Fibroblast of lung (primary cell): ENCODE measurements at places on chromosomes 11 and 22. TPM values are rescaled to one million over a fixed set of nuclear protein-coding genes. Genes with fewer than 3 reads are reported as not detected.

The ALDH3B1 gene
- polyA plus RNA-seq: 19.1 and 39.0 TPM in 2 replicates

DNA sequence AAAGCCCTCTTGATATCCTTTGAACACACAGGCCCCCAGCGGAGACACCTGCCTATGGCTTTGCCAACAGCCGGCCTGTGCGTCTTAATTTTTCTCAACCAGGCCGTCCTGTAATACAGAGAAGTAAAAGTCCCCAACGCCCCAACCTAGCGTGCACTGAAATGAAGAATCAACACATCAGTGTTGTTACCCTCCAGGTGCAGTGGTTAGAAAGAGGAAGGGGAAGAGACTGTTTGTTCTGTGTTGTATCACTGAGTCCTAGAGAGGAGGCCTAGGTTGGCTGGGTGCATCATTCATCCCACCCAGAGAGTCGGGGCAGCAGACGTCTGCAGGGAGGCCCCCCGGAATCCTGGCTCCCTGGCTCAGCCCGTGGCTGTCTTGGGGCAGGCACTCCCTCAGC lies 25.7 kb downstream of the SGSM1 start:
- peaks cover 3% of the 10 kb centered on the region for H3K27me3 ChIP-seq
- H3K36me3 ChIP-seq: no peaks in the 10 kb centered on the region
- H3K4me3 ChIP-seq: no peak overlapping the region
- no peak overlapping the region for H3K27ac ChIP-seq
- no peak for DNase-seq
- no peaks in the 10 kb centered on the region for H3K4me1 ChIP-seq

GRCh38 chr11:45379162-45379863 lies 93.2 kb upstream of the SYT13 start:
- H3K4me3 ChIP-seq: no peak overlapping the region
- H3K36me3 ChIP-seq: no peaks in the 10 kb centered on the region
- no peaks in the 10 kb centered on the region for H3K27me3 ChIP-seq
- no peaks in the 10 kb centered on the region for H3K4me1 ChIP-seq
- no peak for DNase-seq

DNA sequence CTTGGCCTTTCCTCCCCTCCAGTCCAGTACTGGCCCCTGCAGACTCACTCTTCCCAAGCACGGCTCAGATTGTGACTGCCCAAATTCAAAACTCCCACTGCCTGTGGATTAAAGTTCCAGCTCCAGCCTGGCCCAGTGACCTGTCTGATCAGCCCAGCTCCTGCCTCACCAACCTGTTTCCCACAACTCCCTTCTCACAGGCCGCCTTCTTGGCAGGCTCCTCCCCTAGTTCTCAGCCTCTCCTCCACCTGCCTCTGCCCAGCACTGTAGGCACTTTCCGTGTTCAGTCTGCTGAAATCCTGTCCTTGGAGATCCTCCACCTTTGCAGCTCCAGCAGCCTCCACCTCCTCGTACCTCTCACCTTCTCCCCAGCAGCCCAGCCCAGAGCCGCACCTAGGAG lies 68.6 kb downstream of the MICAL2 start:
- no peak overlapping the region for H3K4me3 ChIP-seq
- H3K36me3 ChIP-seq: no peaks in the 10 kb centered on the region
- DNase-seq: no peak

- no peak for DNase-seq
- no peak overlapping the region for H3K4me3 ChIP-seq
- no peaks in the 10 kb centered on the region for H3K27me3 ChIP-seq
- H3K27ac ChIP-seq: no peak overlapping the region
- peaks cover 3% of the 10 kb centered on the region for H3K36me3 ChIP-seq
Observed at GRCh38 chr11:126406368-126406767, 50.9 kb downstream of the ST3GAL4 start.

The GAL3ST1 gene
- 0.03 and 0.06 TPM in 2 replicates for polyA plus RNA-seq

DNA sequence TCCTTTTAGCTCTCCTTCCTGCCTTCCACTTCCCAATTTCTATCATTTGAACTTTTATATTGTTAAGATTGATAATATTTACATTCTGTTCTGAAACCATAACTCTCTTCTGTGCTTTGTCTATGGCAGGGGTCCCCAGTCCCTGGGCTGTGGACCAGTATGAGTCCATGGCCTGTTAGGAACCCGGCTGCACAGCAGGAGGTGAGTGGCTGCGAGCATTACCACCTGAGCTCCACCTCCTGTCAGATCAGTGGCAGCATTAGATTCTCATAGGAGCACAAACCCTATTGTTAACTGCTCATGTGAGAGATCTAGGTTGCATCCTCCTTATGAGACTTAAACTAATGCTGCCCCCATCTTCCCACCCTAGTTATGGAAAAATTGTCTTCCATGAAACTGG lies 48.4 kb upstream of the HEPHL1 start:
- DNase-seq: no peak
- no peaks in the 10 kb centered on the region for H3K4me1 ChIP-seq

The APOBEC3B gene
- 10.3 and 51.7 TPM in 2 replicates for polyA plus RNA-seq

The SEPTIN5 gene
- polyA plus RNA-seq: 10.8 and 14.5 TPM in 2 replicates

The ACR gene
- polyA plus RNA-seq: not detected in 2 replicates

- no peaks in the 10 kb centered on the region for H3K27me3 ChIP-seq
- no peak for DNase-seq
- no peaks in the 10 kb centered on the region for H3K4me1 ChIP-seq
- no peak overlapping the region for H3K27ac ChIP-seq
- H3K36me3 ChIP-seq: no peaks in the 10 kb centered on the region
- H3K4me3 ChIP-seq: no peak overlapping the region
Observed at GRCh38 chr22:34072585-34072984, 152.3 kb upstream of the LARGE1 start.

GRCh38 chr11:64642418-64642735 lies 51.4 kb downstream of the SLC22A12 start:
- no peak for DNase-seq
- peaks cover 48% of the 10 kb centered on the region for H3K27me3 ChIP-seq
- no peak overlapping the region for H3K27ac ChIP-seq
- no peak overlapping the region for H3K4me3 ChIP-seq

The LIPT2 gene
- polyA plus RNA-seq: 0.76 and 1.8 TPM in 2 replicates

DNA sequence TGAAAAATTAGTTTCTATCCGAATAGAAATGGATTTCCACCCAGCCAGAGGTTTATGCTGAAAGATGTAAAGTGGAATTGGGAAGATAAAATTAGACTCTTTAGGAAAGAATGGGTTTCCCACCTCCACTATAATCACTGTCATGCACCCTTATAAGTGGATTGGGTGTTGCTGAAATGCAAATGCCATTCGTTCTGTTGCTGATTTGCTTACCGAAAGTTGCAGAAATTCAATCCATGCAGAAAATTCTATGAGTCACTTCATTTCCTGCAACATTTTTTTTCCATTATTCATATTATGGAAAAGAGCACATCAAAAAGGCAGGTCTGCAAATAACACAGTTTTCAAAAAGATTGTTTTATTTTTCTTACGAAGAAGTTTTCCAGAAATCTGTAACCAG lies 65.6 kb downstream of the LDLRAD3 start:
- peak; percentile 84 for DNase-seq
- peaks cover 11% of the 10 kb centered on the region for H3K4me1 ChIP-seq
- H3K27ac ChIP-seq: peak overlapping the region; percentile 26

DNA sequence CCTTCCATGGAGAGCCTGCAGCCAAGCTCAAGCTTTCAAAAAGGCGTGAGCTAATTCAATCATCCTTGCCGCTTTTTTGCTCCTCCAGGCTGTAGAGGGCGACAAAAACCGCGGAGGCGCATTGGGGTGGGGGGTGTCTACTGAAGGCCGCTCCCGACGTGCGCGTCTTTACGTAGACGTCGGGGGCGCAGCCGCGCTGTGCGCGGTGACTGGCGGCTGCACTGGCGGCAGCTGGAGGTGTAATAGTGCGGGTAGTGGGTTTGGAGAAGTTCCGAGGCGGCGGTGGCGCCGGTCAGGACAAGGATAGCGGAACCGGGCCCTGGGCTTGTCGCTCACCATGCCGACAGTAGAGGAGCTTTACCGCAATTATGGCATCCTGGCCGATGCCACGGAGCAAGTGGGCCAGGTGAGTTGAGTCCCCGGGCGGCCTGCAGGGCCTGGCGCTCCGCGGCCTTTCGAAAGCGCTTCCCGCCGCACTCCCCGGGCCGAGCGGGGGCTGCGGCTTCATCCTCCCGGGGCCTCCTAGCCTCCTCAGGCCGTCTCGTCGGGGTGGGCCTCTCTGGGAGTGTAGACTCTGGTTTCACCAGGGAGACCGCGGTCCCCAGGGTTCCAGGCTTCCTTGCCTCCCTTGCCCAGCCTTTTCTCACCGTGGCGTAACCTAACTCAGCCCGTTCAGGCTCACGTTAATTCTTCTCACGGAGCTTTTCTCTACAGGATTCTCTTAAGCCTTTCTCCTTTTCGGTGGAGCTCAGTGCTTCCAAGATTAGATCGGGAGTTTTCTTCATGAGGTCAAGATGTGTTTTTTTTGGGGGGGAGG lies at the start of gene API5:
API5 (plus strand) TSS at position 206 of the 817 bp plus-strand sequence; CDS start at position 338, 132 bp downstream.
- peaks cover 2% of the 10 kb centered on the region for H3K4me1 ChIP-seq
- H3K27me3 ChIP-seq: no peaks in the 10 kb centered on the region
- H3K27ac ChIP-seq: peak within 1 kb of the TSS; percentile 81
- peak; percentile 92 for DNase-seq
- peak within 1 kb of the TSS; percentile 73 for H3K4me3 ChIP-seq

DNA sequence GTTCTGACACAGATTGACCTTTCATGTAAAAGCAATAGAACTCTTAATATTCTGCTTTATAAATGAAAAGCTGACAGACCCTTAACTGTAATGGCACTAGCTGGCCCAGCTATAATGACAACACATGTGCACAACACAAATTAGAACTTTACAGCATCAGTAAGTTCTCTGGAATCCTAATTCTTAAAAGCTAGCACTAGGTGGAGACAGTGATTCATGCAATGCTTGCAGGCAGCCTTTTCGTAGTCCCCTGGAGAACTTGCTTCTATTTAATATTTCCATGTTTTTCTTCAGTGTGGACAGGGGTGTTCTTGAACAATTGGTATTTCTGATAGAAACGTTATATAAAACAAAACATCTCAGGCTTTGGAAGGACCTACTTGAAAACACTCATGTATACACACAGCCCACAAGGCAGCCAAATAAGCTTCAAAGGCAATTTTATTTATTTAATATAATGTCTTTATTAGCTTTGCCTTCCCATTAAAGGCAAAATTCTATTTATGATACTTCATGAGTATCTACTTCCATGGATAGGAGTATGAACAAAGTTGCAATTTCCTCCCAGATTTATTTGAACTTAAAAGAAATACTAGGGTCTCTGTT lies 374.3 kb upstream of the MPPED2 start:
- H3K36me3 ChIP-seq: no peaks in the 10 kb centered on the region
- no peaks in the 10 kb centered on the region for H3K27me3 ChIP-seq
- peak; percentile 75 for DNase-seq
- H3K27ac ChIP-seq: no peak overlapping the region
- H3K4me3 ChIP-seq: no peak overlapping the region

GRCh38 chr11:72871119-72871518 lies 56.9 kb downstream of the ATG16L2 start:
- H3K36me3 ChIP-seq: no peaks in the 10 kb centered on the region
- no peaks in the 10 kb centered on the region for H3K27me3 ChIP-seq
- H3K4me1 ChIP-seq: no peaks in the 10 kb centered on the region
- peak; percentile 69 for DNase-seq
- H3K27ac ChIP-seq: no peak overlapping the region

DNA sequence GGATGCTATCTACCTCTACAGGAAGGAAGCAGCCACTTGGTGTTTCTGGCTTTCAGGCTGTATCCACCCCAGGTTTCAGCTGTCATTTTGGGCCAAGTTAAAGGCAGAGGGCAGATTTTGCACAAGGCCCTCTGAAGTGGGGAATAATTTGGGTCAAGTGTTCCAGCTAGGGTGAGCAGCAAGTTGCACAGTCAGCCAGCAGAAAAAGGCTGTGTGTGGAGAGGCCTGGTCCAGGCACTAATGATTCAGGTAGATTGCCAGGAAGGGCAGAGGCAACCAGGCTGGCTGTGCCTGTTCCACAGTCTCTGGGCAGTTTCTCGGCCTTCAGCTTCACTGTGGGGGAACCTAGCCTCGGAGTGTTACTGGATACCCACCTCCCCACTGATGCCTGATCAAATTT lies 8.6 kb upstream of the ELF5 start:
- H3K36me3 ChIP-seq: no peaks in the 10 kb centered on the region
- H3K27me3 ChIP-seq: peaks cover 6% of the 10 kb centered on the region
- H3K4me1 ChIP-seq: no peaks in the 10 kb centered on the region
- no peak for DNase-seq

GRCh38 chr22:42766860-42767259 lies 46.2 kb upstream of the A4GALT start:
- peaks cover 12% of the 10 kb centered on the region for H3K4me1 ChIP-seq
- no peak overlapping the region for H3K4me3 ChIP-seq
- no peaks in the 10 kb centered on the region for H3K27me3 ChIP-seq
- no peak overlapping the region for H3K27ac ChIP-seq
- no peak for DNase-seq
- H3K36me3 ChIP-seq: no peaks in the 10 kb centered on the region

DNA sequence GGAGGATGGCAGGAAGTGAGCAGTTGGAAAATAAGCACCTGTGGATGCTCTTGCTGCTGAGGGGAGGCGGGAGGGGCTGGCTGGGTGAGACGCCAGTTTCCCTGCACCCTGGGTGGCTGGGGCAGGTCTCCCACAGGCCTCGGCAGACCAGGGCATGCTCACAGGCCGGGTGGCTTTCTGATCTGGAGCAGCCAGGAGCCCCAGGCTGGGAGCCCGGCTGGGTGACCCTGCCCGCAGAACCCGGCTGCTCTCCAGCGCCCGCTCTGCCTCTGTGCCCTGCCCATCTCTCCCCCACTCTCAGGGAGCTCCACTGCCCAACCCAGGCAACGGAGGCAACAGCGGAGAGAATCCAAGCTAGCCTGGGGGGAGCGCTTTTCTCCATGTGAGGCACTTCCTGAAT lies 24.6 kb downstream of the DCPS start:
- no peaks in the 10 kb centered on the region for H3K27me3 ChIP-seq
- no peaks in the 10 kb centered on the region for H3K36me3 ChIP-seq
- no peak overlapping the region for H3K4me3 ChIP-seq
- no peak for DNase-seq
- peaks cover 10% of the 10 kb centered on the region for H3K4me1 ChIP-seq
- H3K27ac ChIP-seq: no peak overlapping the region

GRCh38 chr11:64888729-64889511 lies 10.5 kb upstream of the EHD1 start:
- peaks cover 3% of the 10 kb centered on the region for H3K4me1 ChIP-seq
- H3K4me3 ChIP-seq: no peak overlapping the region

The HMOX1 gene
- polyA plus RNA-seq: 58.9 and 116 TPM in 2 replicates

The BTG4 gene
- 0.08 and 0.09 TPM in 2 replicates for polyA plus RNA-seq

- no peaks in the 10 kb centered on the region for H3K27me3 ChIP-seq
- H3K4me1 ChIP-seq: no peaks in the 10 kb centered on the region
- no peak overlapping the region for H3K4me3 ChIP-seq
- no peak overlapping the region for H3K27ac ChIP-seq
Observed at GRCh38 chr11:113695207-113695606, 10.9 kb downstream of the TMPRSS5 start.

The RFPL2 gene
- polyA plus RNA-seq: not detected in 2 replicates

DNA sequence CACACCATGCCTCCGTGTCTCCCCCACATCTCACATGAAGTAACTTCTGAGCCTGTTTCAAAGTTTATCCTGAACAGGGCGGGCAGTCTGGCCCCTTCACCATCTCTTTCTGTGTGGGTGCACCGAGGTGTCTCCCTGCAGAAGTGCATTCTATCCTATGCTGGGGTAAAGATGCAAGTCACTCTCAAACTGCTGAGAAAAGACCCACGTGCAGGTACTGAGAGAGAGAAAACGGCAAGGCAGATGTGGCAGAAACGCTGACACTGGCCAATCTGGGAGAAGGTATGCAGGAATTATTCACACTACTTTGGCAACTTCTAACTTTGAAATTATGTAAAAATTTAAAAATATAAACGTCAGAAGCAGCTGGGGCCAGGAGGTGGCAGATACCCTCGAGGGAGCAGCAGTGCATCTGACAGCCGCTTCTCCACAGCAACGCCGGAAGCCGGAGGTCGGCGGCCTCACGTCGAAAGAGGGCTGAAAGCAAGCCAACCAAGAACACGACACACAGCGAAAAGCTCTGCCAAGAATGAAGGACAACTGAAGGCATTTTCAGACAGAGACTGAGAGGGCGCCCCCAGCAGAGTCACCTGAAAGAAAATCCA lies 34.2 kb upstream of the MOB2 start:
- DNase-seq: no peak
- H3K27me3 ChIP-seq: no peaks in the 10 kb centered on the region
- H3K27ac ChIP-seq: no peak overlapping the region
- no peaks in the 10 kb centered on the region for H3K36me3 ChIP-seq
